ENCODE measurements at places on chromosomes 6 and 20.

DNA sequence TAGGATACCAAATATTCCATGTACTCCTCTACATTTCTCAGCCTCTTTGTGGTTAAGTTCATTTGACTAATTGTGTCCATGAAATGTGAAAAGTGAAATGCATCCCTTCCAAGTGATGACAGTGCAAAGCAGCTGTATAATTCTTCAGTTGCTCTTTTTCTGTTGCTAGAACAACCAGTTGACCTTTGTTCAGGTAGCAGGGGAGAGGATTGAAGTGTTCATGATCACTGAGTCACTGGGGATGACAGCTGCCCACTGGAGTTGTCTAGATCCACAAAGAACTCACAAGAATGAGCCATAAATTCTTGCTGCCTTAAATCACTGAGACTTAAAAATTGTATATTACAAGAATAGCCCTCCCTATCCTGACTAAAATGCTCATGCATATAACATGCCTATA is 254.6 kb downstream of the EPHA7 start:
- no peaks in the 10 kb centered on the region for H3K4me1 ChIP-seq
- no peak for DNase-seq

- H3K36me3 ChIP-seq, result no peaks in the 10 kb centered on the region
- no peak overlapping the region for H3K27ac ChIP-seq
- H3K4me3 ChIP-seq, result no peak overlapping the region
- DNase-seq, result no peak
- no peaks in the 10 kb centered on the region for H3K27me3 ChIP-seq
Observed at GRCh38 chr6:4295058-4295782, 159.8 kb upstream of the ECI2 start.

DNA sequence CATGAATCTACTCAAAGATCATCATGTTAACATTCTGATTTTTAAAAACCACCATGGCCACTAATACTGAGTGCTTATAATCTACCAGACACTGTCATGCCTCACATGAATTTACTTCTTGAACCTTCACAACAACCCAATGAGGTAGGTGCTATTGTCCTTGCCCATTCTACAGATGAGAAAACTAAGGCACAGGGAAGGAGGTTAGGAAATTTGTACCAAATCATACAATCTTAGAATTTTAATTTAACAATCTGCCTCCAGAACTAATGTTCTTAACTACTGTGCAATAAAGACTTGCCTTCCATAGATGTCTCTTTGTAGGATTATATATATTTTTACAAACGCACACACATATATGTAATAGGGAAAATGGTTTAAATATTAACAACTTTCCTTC is 269.5 kb downstream of the ALDH8A1 start:
- no peak overlapping the region for H3K4me3 ChIP-seq
- DNase-seq, result no peak
- H3K4me1 ChIP-seq, result peaks cover 3% of the 10 kb centered on the region
- H3K27ac ChIP-seq, result no peak overlapping the region

DNA sequence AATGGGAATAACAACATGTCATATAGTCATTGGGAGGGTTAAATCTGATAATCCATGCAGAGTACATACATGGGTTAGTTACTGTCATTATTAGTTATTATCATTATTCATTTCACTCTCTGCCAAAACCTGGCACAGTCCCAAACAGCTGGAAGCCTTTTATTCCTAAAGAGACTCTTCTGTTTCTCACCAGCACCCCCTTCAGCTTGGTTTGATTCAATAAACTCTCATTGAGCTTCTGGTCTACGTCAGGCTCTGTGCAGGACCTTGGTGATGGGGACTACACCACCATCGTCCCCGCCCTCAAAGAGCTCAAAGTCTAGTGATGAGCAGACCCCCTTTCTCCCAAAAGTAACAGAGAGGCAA is 2.3 kb downstream of the KCNK15 start:
- H3K4me3 ChIP-seq, result no peak overlapping the region
- peaks cover 3% of the 10 kb centered on the region for H3K4me1 ChIP-seq
- no peak overlapping the region for H3K27ac ChIP-seq

GRCh38 chr6:33144373-33144772 is 47.9 kb downstream of the COL11A2 start:
- no peaks in the 10 kb centered on the region for H3K36me3 ChIP-seq
- H3K27ac ChIP-seq, result no peak overlapping the region
- H3K4me3 ChIP-seq, result no peak overlapping the region
- peaks cover 30% of the 10 kb centered on the region for H3K27me3 ChIP-seq
- no peak for DNase-seq
- H3K4me1 ChIP-seq, result peaks cover 11% of the 10 kb centered on the region

DNA sequence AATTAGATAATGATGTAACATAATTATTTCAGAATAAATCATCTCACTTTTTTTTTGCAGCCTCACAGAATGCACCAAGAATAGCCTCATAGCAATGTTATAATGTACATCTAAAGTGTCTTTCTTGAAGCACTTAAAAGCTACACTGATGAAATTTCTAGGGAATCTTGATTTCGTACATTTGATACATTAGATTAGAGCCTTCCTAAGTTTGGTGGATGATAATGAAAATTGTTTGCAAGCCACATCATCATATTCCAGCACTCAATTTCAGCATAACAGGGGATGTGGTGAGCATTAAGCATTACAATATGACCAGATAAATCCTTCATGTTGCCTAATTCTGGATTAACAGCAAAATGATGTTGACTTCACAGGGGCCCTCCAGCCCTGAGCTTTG is 9.7 kb upstream of the METTL24 start:
- DNase-seq, result no peak
- H3K27ac ChIP-seq, result no peak overlapping the region
- no peaks in the 10 kb centered on the region for H3K36me3 ChIP-seq
- H3K27me3 ChIP-seq, result peaks cover 30% of the 10 kb centered on the region
- H3K4me1 ChIP-seq, result peaks cover 5% of the 10 kb centered on the region

DNA sequence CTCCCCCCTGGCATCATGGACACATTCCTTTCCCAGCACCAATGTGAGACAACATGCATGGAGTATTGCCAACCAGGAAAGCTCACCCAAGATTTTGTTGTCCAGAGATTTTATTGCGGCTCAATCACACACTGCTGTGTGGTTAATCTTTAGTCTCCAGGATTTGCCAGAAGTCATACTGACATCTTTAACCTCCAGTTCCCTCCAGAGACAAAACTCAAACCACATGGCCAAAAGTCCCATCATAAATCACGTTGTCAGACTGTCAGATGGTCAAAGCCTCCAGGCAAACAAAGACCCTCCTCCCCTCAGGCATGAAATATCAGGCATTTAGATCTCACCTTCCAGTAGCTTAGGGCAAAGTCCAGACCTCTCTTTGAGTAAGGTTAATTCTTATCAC is 97.3 kb upstream of the OPRM1 start:
- H3K27me3 ChIP-seq, result no peaks in the 10 kb centered on the region
- H3K4me3 ChIP-seq, result no peak overlapping the region
- H3K27ac ChIP-seq, result no peak overlapping the region
- H3K4me1 ChIP-seq, result no peaks in the 10 kb centered on the region

DNA sequence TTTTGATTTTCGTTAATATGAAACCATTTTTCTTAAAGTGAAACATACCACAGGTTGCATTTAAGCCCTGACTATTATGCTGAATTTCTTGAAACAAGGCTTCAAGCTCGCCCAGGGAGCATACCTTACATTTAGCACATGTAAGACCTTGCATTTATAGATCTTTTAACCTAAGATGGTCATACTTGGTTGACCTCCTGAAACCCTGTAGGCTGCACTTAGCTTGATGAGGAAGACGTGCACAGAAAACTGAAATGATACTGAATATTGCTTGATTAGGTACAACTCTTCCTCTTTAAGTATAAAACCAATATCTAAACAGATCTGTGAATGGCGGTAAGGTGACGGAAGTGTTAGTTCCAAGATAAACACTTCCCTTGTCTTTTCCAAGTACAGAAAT is 82.2 kb downstream of the CTNNBL1 start:
- H3K4me3 ChIP-seq, result no peak overlapping the region
- DNase-seq, result no peak
- no peaks in the 10 kb centered on the region for H3K27me3 ChIP-seq
- H3K36me3 ChIP-seq, result peaks cover 37% of the 10 kb centered on the region
- H3K27ac ChIP-seq, result no peak overlapping the region

- H3K4me3 ChIP-seq, result no peak overlapping the region
- H3K36me3 ChIP-seq, result no peaks in the 10 kb centered on the region
- peaks cover 3% of the 10 kb centered on the region for H3K27me3 ChIP-seq
- peaks cover 5% of the 10 kb centered on the region for H3K4me1 ChIP-seq
- DNase-seq, result no peak
Observed at GRCh38 chr20:37385659-37386504, 39.9 kb downstream of the SRC start.

DNA sequence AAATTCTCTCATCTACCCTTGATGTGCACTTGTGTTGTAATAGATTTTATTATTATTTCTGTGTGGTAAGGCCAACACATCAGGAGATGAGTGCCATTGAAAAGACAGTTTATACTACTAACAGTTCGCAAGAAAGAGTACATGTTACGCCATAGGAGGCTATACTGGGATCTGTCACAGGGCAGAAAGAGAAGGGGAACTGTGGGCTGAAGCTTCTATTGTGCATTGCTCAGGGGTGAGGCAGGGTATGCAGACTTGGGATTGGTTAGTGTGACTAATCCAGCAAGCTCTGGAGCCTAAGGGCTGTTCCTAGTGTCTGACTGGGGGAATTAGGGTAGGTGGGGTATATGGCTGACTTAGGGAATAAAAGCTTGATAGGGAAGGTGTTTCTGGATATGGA is 50.9 kb downstream of the GPR63 start:
- no peak overlapping the region for H3K27ac ChIP-seq
- peaks cover 21% of the 10 kb centered on the region for H3K4me1 ChIP-seq
- H3K36me3 ChIP-seq, result no peaks in the 10 kb centered on the region

DNA sequence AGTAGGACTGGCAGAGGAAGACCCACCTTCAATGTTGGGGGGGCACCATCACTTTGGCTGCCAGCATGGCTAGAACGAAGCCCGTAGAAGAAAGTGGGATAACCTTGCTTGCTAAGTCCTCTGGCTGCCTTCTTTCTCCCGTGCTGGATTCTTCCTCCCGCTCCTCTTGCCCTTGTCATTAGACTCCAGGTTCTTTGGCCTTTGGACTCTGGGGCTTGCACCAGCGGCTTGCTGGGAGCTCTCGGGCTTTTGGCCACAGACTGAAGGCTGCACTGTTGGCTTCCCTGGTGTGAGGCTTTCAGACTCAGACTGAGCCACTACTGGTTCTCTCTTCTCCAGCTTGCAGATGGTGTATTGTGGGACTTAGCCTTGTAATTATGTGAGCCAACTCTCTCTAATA is 28.2 kb downstream of the GSTA2 start:
- H3K27me3 ChIP-seq, result no peaks in the 10 kb centered on the region
- no peak for DNase-seq
- no peaks in the 10 kb centered on the region for H3K4me1 ChIP-seq
- H3K36me3 ChIP-seq, result no peaks in the 10 kb centered on the region

DNA sequence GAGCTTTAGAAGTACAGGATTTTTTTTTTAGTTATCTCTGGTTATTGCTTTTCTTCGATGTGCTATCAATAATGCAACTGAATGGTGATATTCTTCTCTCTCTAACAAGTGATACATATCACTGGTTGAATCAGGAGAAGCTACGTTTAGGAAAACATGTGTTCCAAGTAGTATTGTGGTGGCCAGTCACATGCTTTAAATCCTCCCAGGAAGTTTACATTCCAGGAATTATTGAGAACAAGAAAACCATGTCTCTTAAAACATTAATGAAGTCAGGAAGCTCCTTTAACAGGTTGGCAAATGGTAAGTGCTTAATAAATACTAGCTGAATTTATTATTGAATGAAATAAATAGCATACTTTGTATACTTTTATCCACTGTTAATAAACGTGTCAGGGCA is 371.1 kb downstream of the BCKDHB start:
- no peaks in the 10 kb centered on the region for H3K4me1 ChIP-seq
- H3K27ac ChIP-seq, result no peak overlapping the region
- H3K27me3 ChIP-seq, result no peaks in the 10 kb centered on the region
- no peak overlapping the region for H3K4me3 ChIP-seq
- H3K36me3 ChIP-seq, result no peaks in the 10 kb centered on the region
- no peak for DNase-seq

GRCh38 chr20:47332381-47333206 is 23.9 kb downstream of the ZMYND8 start:
- H3K27me3 ChIP-seq, result no peaks in the 10 kb centered on the region
- H3K36me3 ChIP-seq, result peaks cover 47% of the 10 kb centered on the region
- no peak overlapping the region for H3K4me3 ChIP-seq
- H3K4me1 ChIP-seq, result peaks cover 34% of the 10 kb centered on the region
- no peak for DNase-seq
